ENCODE measurements at places on chromosomes 6 and 20.

- DNase-seq = no peak
Observed at GRCh38 chr6:56364431-56364826, 117.0 kb upstream of the COL21A1 start.

GRCh38 chr6:150185732-150186117 lies 42.9 kb downstream of the PPP1R14C start:
- no peak for DNase-seq

GRCh38 chr20:46324960-46325703 lies 16.8 kb upstream of the CDH22 start:
- no peak for DNase-seq

- no peak for DNase-seq
Observed at GRCh38 chr6:165556116-165556843, 106.8 kb downstream of the PDE10A start.

GRCh38 chr6:56962441-56962840 lies 7.5 kb downstream of the BEND6 start:
- no peak for DNase-seq

- no peak for DNase-seq
Observed at GRCh38 chr6:125834348-125834747, 43.6 kb downstream of the NCOA7 start.

DNA sequence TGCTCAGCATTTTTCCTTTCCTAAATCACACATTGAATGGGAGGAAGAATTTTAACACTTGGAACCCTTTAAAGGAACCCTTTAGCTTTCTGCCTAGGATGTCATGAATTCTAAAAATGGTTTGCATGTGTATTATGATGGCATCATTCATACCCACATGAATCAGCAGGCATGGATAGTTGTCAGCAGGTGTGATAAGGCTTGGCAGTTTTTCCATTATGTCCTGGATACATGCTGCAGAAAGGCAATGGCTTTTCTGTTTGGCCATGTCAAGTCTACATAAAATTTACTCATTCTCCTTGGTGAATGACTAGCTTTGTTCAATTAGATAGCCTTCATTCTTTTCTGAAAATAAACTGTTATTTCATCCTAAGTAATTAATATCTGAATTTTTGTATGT lies 353.7 kb downstream of the GRIK2 start:
- DNase-seq = no peak

GRCh38 chr6:161545741-161546140 lies 271.9 kb upstream of the AGPAT4 start:
- no peak for DNase-seq

DNA sequence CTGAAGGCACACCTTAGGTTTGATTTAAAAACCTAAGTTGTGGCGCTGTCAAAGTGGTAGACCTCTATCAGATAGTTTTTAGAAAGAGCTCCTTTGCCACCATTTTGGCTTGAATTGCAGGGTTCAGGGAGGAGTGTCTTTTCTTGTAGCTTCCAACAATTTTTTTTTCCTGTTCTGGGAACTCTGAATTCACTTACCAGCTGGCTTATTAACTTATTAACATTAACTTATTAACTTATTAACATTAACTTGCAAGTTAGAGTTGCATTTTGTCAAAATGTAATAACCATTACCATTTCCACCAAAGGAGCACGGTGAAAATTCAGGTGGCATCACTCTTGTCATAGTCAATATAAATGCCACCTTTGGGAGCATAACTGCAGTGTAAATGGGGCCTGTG lies 181.9 kb downstream of the ISM1 start:
- no peak for DNase-seq

- no peak for DNase-seq
Observed at GRCh38 chr6:108531332-108531731, 29.4 kb upstream of the FOXO3 start.

DNA sequence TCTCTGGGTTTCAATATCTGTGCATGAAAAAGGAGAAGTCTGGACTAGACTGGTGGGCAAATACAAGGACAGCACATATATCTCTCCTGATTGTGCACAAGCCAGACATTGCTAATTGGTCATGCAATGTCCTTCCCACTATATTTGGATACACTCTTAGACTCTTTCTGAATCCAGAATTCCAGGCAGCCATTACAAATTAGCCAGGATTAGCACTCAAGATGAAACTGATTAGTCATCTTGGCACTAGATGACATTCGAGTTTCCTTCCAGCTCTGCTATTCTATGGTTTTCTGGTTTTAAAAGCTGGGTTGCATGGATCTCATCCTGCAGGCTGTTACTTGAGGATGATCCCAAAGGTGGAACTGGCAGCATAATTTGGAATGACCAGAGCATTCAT lies 73.2 kb downstream of the SCP2D1 start:
- DNase-seq = no peak

DNA sequence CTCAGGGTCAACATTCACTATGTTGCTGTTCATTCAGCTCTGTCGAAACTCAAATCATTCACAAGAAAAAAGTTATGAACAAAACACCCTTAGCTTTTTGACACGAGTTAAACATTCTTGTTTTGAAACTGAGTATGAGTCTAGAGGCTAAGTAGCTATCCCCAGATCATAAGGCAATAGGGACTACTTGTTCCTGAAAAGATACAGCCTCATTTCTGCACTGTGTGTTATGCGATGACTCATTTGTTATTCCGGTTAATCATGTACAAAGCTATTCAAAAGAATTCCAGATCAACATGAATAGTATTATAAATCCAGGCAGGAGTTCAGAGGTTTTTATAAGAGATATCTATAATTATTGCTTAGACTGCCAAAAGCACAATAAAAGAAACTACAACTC lies 908.0 kb downstream of the QKI start:
- DNase-seq = no peak

DNA sequence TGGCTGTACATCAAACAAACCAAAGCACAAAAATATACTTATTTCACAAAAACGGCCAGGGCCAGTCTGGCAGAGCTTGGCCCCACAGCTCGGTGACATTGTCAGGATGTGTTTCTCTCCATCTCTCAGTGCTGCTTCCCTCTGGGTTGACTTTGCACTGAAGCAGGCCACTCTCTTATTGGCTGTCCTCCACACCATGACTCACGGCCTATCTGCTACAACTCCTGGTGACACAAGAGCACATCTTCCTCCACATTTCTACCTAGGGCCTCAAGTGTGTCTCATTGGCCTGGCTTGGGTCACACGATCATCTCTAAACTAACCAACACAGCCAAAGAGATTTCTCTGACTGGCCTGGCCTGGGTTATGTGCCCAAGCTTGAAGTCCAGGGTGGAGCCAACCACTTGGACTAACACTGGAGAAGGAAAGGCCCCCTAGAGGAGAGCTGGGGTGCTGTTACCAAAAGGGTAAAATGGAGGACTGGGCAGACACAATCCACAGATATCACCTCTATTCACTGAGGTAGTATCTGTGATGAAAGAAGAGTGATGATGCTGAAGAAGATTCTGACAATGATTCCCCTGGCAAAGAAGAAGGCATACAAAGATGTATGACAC lies 159.8 kb upstream of the TSHZ2 start:
- DNase-seq = no peak

DNA sequence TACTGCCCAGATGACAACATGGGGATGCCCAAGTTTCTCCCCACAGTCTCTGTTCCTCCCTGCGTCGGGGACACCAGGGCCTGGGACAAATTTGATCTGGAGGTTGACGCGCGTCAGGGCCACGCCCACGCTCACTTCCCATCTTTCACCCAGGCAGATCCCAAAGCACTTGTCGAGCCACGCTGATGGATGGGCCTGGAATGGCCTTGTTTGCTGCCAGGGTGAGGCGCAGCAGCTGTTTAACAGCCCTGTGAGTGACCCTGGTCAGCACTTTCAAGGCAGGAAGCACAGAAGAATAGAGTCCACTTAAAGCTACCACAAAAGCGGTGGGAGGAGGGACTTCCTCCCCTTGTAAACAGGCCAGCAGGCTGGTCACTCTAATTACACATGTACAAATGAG lies 324.7 kb upstream of the JARID2 start:
- peak; percentile 62 for DNase-seq
